ENCODE measurements at places on chromosomes 6 and 20.

GRCh38 chr6:4889701-4890100 is 113.5 kb downstream of the CDYL start:
- DNase-seq = no peak

DNA sequence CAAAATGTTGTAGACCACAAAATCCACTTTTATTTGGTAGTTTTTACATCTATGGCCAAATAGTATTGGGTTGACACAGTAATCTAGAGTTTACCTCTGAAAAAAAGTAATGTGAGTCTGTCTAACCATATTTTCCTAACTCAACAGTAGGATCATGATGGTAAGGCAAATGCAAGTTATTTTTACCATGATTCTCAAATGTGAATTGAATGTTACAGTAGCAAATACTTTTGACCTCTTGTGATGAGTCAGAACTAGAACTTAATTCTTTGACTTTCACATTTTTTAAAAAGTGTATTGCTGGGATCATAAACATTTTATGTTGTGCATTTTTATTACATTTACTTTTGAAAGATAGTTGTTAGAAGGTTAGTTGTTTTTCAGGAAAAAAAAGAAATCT is 22.0 kb downstream of the RNF146 start:
- no peak for DNase-seq

- DNase-seq = no peak
Observed at GRCh38 chr6:42225029-42225339, 7.3 kb upstream of the MRPS10 start.

DNA sequence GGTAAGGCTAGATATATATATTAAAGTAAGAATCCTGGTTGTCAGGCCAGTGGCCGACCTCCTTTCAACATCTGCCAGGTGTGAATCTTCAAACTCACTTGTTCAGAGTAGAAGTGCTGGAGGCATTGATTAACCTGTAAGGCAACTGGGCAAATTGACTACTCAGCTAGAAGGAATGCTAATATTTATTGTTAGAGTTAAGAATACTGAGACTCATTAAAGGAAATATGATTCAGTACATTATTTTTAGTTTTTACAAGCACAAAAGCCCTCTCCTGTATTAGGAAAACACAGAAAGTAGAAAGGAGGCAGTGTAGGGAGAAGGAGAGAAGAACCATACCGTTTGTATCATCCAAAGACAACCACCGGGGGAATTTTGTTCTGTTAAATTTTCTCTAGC is 53.5 kb downstream of the RIPOR2 start:
- DNase-seq = no peak

GRCh38 chr6:163947276-163947675 is 532.8 kb downstream of the QKI start:
- no peak for DNase-seq

DNA sequence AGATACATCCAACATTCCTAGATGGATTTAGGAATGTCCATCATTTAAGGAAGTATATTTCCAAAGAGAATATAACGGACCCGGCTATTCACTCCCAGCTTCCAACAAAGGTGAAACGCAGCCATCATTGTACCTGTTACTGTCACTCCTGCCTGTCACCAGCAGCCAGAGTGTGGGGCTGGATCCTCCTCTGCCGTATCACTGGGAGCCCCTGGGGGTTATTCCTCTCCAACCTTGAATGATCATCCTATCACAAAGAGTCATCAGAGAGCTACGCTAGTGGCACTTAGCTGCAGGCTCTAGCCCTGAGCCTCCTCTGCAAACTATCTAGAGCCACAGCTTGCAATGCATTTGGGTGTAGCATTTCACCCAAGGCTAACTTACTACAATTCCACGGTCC is 73.6 kb upstream of the NHSL1 start:
- DNase-seq = no peak

GRCh38 chr6:32617751-32618150 is 19.5 kb upstream of the HLA-DQA1 start:
- DNase-seq = no peak

GRCh38 chr6:79868098-79868722 is 79.1 kb downstream of the ELOVL4 start:
- DNase-seq = peak; percentile 65

DNA sequence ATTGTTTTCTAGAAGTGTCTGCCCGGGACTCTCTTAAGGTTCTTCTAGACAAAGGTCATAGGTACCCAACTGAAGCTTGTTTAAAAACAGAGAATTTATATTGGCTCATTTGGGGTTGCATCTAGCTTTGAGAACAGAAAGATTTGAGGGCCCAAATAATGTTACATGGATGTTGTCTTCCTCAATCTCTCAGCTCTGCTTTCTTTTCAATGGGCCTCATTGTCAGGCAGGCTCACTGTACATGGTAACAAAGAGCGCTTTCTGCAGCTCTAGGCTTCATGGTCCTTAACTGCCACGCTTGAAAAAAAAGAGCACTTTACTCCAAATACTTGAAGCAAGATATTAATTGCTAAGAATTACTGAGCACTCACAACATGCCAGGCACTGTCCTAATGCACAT is 22.2 kb downstream of the NHLRC1 start:
- DNase-seq = no peak

DNA sequence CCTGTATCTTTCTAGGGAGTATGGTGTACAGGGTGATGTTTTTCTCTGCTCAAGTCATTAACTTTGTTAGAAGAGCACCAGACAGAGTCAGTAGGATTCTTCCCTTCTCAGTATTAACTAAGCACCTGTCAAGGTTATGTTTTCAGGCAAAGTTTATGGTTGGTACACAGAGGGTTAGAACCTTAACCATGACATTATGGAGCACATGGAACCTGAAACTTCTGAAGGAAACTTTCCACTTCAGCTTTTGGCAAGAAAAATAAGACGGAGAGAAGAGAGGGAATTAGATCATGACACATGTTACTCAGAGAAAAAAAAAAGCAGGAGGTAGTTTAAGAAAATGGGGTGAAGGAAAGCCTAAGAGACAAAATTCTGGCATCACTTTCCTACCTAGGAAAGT is 112.9 kb upstream of the PDE7B start:
- no peak for DNase-seq

GRCh38 chr6:32074996-32075532 is 34.1 kb downstream of the TNXB start:
- DNase-seq = no peak

DNA sequence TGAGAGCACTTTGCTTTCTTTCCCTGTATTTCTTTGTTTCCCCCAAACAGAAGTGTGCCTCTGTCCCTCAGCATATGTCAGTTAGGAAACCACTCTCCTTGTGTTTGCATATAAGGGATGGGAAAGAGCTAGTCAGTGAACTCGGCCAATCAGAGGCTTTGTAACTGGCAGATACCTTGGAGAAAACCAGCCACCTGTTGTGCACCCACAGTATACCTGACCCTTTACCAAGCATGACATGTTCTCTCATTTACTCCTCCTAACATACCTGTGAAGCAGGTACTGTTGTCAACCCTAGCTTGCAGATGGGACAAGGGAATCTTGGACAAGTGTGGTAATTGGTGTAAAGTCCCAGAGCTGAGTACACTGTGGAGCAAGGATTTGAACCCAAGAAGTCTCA is 96.1 kb upstream of the FAM8A1 start:
- no peak for DNase-seq

- no peak for DNase-seq
Observed at GRCh38 chr20:9615766-9616454, 101.5 kb downstream of the LAMP5 start.

GRCh38 chr6:116444092-116444491 is 17.1 kb upstream of the CALHM6 start:
- DNase-seq = peak; percentile 36

DNA sequence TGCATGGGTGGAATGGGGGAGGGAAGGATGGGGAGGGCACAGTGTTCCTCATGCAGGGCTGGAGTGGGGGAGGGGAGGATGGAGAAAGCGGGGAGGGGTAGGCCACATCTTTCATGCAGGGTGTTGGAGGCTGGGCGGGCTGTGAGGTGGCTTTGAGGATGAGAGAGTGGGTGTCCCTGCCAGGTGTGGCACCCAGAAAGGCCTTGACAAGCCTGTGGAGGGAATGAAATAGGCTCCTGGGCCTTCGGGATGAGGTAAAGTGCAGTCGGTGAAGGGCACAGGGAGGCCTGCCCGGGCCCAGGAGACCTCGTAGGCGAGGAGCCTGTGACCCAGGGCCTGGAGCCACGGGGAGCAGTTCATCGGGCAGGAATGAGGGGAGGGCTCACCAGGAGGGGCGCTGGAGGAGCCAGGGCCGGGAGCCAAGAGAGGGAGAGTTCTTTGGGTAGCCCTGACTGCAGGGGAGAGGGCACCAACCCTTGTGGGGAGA is 7.6 kb downstream of the CEBPB start:
- no peak for DNase-seq

DNA sequence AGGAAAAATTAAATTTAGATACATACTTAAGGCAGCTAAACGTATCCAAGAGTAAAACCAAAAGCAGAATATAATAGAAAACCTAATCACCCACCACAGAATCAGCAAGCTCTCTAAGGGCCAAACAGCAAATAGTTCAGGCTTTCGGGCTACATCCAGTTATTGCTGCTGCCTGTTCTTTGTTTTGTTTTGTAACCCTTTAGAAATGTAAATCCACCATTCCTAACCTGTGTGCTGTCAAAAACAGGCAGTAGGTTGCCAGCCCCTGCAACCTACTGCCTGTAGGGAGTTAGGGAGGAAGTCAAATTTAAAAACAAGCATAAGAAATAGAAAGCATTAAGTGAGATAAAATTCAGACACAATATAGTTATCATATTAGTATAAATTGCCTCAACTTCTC is 225.9 kb downstream of the PTPRT start:
- DNase-seq = no peak

DNA sequence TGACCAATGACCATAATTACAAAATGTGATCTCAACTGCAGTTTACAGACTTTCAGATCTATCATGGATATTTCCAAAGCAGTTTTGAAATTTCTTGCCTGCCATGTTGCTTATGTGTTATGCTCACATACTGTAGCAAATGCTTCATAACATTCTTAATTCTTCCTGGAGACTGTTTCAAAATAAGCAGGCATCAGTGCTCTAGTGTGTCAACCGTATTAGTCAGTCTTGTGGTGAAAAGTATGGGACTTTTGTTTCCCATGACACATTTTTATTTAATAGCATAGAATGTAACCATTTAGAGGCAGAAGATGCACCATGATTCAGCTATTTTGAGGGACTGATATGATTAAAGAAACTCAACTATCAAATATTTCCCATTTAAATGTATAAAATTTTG is 1.7 kb downstream of the POPDC3 start:
- no peak for DNase-seq

DNA sequence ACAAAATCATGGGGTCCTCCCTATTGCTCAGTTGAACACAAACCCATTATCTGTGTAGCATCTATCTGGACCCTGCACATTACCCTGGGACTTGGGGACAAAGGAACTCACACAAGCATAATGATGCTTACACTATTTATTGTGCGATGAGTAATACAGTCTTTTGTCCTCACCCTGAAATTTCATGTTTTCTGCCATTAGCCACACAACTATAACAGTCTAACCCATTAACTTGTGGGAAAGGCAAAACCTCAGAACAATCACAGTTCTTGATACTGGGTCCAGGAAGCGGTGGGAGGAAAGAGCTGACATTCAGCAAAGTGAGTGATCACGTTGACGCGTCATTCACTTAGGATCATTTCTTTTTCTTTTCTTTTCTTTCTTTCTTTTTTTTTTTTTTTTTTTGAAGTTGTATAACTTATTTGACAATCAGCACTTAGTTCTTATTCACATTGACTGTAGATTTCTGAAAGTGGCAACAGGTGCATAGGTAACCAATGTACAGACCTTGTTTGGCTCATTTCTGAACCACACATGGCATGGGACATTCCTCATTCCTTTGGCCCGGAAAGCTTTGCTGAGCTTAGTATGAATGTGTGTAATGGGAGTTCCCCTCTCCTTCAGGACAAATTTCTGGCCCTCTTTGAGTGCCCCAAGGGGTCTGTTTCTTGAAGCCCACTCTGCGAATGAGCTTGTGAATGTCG is 94.8 kb upstream of the CNKSR3 start:
- DNase-seq = no peak

Measured in fibroblast of the conjunctiva (primary cell).